HAP-1 (cell line): ENCODE measurements at places on chromosomes 16 and 17.
A peak's percentile ranks its signal among the peaks of the same experiment; 100 is the strongest.

DNA sequence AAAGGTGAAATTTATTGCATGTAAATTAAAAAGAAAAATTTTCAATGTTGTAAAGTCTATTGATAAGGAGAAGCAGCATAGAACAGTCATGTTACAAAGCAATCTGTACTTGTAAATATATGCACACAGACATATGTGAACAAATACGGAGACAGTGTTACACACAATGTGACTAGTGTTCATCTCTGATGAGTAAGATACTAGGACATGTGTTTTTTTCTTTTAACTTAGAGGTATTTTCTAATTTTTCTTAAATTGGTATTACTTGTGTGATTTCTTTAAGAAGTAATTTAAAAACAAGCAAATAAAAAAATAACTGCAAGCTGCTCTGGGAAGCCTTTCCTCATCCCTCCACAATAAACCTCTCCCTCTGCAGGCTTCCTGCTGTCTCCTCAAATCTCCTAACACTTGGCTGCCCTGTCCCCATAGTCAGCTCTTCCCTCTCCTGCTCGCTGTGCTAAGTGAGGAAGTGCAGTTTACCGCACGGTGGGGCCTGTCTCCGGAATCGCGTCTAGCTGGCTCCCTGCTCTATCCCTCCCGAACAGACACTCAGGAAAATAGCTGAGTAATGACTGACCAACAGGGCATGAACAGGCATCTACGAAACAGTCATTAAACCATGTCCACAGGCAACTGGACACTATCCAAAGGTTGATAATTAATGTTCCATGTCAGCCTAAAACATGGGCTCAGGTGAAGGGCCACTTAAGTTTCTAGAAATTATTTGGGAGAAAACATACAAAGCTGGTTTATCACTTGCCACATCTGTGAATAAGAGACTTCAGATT lies 35.9 kb downstream of the CMTM4 start:
- peak; percentile 39 for DNase-seq

DNA sequence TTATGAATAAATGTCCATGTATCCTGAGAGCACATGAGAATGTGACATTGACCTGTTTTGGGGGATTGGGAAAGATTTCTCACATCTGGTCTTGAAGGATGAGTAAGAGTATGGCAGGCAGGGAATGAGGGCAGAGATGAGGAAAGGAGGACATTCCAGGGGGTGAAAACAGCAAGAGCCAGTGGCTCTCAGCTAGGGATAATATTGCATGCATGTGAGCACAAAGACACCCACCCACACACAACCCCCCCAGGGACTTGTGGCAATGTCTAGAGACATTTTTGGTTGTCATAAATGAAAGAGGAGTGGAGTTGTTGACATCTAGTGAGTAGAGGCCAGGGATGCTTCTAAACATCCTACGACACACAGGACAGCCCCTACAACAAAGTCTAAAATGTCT lies 6.0 kb downstream of the MYO1D start:
- DNase-seq: no peak

- no peak for DNase-seq
These were observed 711 bp upstream of the CANT1 start for GRCh38 chr17:79010304-79010646.

- DNase-seq: no peak
These were observed 999 bp downstream of the XYLT1 start for GRCh38 chr16:17469741-17470181.

GRCh38 chr17:44066204-44066930 lies at the start of gene LSM12:
Gene LSM12 (minus strand): TSS chr17:44066671. CDS start chr17:44066587, 84 bp downstream.
- peak; percentile 94 for DNase-seq

DNA sequence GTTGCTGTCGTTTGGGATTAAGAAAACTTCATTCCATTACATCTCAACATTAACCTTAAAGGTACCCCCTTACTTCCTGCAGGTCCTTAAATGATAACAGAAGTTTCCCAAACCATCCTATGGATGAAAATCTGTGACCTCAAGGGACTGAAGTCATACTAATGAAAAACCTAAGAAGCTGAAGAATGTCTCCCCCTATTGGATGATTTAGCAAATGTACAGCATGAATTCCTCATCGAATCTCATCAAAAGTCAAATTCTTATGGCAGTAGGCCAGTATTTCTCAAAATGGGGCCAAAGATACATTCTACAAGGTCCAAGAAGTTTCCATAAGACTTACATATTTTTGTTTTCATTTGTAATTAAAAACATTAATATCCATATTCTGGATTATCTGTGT lies 13.5 kb downstream of the SCO1 start:
- peak; percentile 18 for DNase-seq

GRCh38 chr17:2403044-2403443 lies 2.2 kb upstream of the MNT start:
- no peak for DNase-seq

DNA sequence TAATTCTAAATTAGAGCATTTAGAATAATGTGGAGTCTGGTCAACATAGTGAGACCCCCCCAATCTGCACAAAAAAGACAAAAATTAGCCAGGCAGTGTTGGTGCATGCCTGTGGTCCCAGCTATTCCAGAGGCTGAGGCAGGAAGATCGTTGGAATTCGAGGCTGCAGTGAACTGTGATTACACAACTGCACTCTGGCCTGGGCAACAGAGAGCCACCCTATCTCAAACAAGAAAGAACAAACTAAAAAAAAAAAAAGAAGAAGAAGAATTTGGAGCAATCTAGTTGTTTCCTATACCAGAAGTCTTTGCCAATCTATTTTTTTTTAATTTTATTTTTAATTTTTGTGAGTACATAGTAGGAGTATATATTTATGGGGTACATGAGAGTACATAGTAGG lies 6.0 kb downstream of the CETP start:
- DNase-seq: no peak
